ENCODE measurements at places on chromosomes 4 and X.
A peak's percentile ranks its signal among the peaks of the same experiment; 100 is the strongest.

DNA sequence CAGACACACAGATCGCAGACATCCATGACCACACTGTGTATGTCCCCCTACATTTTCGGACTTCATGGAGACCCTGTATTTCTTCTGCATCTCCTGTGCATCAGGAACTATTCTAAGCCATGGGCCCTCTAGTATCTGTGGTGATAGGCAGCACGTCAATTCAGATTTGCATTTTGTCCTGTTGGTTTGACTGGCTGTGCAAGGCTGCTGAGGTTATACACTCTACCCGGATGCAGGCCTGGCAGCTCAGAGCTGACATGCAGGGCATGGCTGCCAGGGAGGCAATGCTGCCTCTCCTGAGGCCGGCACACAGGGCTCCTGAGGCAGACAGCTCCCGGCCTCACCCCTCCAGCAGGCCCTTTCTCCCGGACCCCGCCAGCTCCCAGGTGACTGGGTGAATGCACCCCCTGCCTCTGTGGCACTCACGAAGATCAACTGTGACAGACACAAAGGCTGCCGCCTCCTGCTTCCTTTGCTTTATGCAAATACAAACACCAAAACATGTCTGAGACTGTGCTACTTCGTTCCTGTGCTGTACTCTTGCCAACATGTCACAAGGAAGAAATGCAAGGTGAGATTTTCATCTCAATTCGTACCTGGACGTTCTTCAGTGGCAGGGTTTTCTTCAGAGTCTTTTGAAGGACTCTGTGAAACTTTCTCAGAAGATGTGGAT lies 51.0 kb downstream of the NSG1 start:
- DNase-seq, result no peak

GRCh38 chr4:3530051-3530450 lies 2.2 kb downstream of the LRPAP1 start:
- no peak for DNase-seq

GRCh38 chr4:11505221-11505971 lies 76.7 kb upstream of the HS3ST1 start:
- no peak for DNase-seq

DNA sequence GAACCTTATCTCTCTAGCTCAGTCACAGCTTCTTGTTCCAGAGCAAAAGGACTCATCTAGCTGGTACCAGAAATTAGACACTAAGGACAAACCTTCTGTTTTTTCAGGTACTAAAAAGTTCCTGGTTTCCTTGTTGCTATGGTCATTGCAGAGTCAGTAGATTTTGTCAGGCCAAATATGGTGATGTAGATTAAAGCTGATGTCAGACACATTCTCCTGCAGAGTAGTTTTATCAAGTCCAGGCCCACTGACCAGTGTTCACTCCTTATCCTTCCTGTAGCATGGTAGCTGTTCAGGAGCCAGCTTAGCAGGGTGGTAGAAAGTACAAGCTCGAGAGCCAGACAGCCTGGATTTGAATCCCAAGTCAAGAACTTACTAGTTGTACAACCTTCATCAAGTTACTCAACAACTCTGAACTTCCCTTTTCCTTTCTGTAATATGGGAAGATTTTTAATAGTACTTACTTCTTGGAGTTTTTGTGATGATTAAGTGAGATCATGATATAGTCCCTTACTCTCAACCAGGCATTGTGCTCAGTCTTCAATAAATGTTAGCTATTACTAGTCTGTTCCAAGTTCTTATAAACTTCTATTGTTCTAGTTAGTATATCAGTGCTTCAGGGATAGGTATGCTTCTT lies 17.9 kb downstream of the OCRL start:
- no peak for DNase-seq

DNA sequence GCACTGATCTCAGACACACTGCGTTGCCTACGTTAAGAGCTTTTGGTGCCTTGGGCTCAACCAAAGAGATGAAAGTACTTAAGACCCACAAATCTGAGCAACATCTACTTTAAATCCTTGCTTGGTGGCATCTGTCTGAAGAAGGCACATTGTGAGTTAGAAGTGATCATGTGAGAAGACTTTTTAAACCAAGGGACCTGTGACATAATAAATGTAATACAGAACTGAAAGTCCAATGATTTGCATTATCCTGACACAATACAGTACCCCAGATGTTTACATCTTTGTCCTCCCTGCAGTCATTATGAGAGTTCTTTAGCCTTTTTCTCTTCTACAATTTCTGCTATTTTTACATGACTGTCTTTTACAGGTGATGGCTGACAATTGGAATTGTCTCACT lies 96.7 kb upstream of the FTHL17 start:
- no peak for DNase-seq

DNA sequence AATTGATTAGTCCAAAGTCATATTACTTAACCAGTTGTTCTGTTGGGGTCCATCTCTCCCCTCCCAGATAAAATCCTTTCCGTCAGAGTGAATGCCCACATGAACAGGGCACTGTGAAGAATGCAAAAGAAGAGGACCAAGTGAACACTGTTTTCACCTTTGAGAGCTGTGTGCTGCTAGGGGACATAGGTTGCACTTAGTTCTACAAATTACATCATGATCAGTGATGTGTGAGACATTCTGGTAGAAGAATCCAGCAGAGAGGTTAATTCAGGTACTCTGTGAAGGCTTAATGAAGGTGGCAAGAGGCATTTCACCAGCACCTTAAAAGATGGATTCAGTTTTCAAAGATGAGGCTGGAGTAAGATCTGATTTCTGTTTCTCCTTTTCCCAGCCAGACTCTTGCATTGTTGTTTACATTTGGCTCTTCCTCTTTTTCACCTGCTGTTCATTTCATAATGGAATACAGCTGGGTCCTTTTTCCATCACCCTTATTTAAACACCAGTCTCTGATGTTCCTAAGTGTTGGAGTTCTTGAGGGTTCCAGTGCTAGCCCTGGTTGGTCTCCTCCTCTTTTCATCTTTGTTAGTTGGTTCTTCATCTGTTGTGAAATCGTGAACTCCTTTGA lies 10.9 kb downstream of the GAB1 start:
- no peak for DNase-seq

DNA sequence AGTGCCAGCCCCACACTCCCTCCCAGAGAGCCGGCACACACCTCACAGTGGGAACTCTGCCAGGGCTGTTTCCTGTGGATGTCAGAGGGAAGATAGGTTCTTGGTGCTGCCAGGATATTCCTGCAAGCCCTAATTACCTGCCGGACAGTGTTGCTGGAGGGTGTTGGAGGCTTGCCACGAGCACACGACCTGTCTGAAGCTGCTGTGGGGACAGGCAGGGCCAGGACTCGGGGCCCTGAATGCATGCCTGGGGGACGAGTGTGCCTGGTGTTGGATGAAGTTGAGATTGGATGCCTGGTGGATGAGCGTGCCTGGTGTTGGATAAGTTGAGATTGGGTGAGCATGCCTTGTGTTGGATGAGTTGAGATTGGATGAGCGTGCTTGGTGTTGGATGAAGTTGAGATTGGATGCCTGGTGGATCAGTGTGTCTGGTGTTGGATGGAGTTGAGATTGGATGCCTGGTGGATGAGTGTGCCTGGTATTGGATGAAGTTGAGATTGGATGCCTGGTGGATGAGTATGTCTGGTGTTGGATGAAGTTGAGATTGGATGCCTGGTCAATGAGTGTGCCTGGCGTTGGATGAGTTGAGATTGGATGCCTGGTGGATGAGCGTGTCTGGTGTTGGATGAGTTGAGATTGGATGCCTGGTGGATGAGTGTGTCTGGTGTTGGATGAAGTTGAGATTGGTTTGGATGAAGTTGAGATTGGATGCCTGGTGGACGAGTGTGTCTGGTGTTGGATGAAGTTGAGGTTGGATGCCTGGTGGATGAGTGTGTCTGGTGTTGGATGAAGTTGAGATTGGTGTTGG lies 23.2 kb upstream of the UVSSA start:
- DNase-seq, result no peak

- DNase-seq, result no peak
Observed at GRCh38 chr4:110610620-110610939, 12.3 kb downstream of the PITX2 start.

- DNase-seq, result no peak
Observed at GRCh38 chr4:83782591-83782990, 246.7 kb downstream of the GPAT3 start.

DNA sequence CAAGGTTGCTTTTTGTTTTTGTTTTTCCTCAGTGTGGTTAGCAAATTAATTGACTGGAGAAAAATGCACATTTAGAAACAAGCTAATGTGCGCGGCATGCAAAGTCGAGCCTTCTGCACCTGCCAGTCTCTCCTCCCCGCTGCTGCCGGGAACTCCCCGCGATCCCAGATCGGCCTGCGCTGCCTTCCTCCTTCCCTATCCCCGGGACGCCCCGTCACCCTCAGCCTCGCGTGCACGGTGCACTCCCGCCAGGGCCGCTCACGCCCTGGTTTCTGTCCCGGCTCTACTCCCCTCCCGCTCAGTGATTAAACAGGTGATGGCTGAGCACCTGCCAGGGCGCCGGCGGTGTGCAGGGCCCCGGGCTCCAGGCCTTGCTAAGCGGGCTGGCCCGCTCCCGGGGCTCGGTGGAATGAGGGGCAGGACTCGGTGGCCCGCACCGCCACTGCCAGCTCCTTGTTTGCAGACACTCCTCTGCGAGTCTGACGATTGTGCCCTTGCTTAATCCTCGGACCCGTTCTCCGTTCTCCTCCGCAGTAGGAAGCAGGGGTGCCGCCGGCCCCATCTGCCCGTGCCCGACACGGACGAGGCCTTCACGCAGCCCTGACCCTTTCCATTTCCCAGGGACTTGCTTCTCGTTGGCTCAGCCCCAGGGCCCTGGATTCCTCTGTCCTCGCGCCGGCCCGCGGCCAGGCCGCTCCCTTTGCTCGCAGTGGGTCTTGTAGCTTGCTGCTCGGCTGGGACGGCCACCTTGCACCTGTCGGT lies 143.4 kb downstream of the TRIML1 start:
- no peak for DNase-seq

GRCh38 chr4:22389240-22389870 lies 126.5 kb downstream of the ADGRA3 start:
- no peak for DNase-seq

GRCh38 chr4:21744046-21744445 lies 204.5 kb downstream of the KCNIP4 start:
- DNase-seq, result no peak

GRCh38 chr4:44448521-44449461 lies at the start of gene KCTD8:
TSS of gene KCTD8 (minus strand) at chr4:44448809.
- peak; percentile 13 for DNase-seq

All from stimulated activated CD4-positive, alpha-beta T cell treated with anti-CD3 and anti-CD28 coated beads, TNF-alpha, amount 100 ng/mL, for 4 hours (primary cell).